ENCODE measurements at places on chromosomes 4 and X.

GRCh38 chr4:85784947-85785346 is 310.0 kb downstream of the ARHGAP24 start:
- no peak for DNase-seq

DNA sequence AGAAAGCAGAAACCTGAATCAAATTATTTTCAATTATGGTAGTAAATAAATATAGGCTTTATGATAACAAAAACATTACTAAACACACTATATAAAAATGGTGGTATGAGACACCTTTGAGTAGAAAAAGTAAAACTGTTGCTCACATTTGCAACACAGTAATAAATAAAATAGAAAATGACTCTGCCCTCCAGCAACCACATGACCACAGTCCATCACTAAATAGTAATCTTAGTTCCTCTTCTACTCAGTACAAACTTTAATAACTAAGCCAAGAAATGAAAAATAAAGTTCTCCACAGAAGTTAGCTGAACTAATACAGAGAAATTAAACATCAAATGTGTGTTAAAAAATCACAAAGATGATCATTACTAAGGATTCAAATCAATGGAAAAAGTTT is 108.5 kb downstream of the ADGRA3 start:
- no peak for DNase-seq

DNA sequence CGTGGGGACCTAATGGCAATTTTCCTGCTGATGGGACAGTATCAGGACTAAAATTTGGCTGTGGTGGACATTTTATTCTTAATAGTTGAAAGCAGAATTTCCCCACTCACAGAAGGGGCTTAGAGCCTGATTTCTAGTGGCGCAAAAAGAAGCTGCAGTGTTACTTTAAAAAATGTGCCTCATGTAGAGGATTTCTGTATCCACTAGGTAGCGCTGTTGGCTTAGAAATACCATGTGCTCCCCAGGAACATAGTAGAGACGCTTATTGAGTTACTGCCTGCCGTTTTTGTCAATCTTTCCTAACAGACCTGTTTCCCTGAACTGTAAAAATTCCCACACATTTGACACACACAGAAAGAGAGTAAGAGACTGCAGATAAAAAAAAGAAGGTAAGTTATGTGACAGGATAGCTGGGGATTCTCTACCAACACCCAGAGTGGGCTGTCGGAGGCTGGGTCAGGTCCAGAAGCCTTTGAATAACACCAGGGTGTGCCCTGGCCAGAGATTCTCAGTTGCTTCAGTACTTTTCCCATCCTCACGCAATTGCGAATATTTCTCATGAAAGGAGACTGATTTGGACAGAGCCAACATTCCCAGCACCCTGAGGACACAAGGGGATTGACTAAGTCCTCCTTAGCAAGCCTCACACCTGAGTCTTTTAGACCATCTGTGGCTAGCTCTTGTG is 88.4 kb downstream of the ZXDA start:
- DNase-seq: no peak

GRCh38 chrX:129719931-129720530 is 18.7 kb upstream of the XPNPEP2 start:
- no peak for DNase-seq

DNA sequence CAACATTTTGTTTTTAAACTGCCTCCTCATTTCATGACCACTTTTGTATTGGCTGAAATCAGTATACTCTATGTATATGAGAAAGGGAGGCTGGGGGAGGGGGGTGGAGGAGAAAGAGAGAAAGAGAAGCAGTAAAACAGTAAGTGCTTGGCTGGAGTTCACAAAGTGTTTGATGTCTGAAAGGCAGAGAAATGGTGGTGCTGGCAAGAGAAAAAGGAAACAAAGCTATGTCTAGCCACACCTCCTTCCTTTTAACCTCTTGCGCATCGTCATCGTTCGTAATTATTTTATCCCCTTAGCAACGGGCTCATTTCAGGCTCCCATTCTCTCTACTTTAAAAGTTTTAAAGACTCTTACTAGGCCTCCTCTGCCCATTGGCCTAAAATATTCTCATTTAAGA is 25.6 kb downstream of the RPA4 start:
- no peak for DNase-seq

- DNase-seq: no peak
Observed at GRCh38 chr4:29805245-29805644, 914.9 kb upstream of the PCDH7 start.

DNA sequence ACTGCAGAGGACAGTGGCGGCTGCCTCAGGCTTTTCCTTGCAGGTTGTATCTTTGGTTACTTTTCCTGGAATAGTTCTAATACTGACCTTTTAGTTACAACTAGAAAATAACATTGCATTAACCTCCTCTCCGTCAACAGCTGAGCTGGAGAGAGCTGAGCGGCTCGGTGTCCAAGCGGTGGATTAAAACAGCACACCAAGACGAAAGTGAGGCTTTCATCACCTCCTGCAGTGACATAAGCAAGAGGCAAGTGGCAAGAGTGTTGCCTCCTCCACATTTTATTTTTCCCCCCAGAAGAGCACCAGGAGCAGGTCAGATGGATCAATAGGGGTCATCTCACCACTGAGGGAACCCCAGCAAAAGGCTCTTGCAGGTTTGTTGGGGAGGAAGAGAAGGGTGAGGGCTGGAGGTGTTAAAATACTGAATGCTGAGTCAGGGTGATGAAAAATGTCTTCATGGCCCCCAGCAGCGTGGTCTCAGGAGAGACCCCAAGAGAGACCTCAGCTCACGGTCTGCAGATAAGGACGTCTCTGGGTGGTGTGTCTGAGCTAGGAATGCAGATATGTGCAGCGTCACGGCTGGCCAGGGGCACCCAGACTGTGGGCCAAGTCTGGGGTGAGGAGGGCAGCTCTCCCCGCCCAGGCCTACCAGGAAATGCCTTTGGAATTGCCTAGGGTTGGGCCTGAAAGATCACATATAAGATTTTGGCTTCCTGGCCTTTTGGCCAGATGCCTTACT is 50.3 kb downstream of the CASP3 start:
- DNase-seq: no peak

GRCh38 chr4:107017443-107018343 is 18.4 kb downstream of the DKK2 start:
- no peak for DNase-seq

DNA sequence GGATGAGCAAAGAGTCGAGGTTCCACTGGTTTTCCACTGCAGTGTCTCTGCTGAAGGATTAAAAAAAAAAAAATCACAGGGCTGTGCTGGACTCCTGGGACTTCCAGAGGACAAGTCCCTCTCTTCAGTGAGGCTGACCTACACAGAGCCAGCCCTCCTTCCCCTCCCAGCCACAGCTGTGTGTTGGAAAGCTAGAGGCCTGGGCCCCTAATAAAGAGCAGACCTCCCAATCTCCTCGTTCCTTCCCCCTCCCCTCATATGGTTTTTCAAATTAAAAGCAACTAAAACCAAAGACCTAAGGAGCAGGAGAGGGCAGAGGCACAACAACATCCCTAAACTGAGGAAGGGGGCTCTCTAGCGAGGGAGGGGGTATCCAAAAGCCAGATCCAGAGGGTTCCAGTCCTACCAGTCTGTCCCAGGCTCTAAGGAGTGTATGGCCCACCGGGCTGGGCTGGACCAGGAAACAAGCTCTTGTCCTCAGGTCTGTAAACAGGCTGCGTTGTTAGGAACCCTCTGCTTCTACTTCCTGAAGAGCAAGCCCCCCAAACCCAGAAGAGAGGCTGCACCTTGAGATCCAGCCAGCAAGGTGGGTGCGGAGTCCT is 4.0 kb upstream of the PDGFRA start:
- DNase-seq: no peak

DNA sequence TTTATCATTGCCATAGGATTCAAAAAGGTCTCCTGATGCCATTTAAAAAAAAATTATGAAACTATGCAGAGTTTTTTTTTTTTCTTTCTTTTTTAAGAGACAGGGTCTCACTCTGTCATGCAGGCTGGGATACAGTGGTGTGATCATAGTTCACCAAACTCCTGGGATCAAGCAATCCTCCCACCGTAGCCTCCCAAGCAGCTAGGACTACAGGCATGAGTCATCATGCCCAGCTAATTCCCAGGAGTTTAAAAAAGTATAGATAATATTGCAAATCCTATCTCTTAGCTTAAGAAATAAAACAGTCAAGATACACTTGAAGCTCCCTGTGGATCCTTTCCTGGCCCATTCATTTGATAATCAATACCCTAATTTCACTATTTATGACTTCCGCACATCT is 58.6 kb upstream of the PRSS48 start:
- DNase-seq: no peak
